ENCODE measurements at places on chromosomes 3 and 15.

DNA sequence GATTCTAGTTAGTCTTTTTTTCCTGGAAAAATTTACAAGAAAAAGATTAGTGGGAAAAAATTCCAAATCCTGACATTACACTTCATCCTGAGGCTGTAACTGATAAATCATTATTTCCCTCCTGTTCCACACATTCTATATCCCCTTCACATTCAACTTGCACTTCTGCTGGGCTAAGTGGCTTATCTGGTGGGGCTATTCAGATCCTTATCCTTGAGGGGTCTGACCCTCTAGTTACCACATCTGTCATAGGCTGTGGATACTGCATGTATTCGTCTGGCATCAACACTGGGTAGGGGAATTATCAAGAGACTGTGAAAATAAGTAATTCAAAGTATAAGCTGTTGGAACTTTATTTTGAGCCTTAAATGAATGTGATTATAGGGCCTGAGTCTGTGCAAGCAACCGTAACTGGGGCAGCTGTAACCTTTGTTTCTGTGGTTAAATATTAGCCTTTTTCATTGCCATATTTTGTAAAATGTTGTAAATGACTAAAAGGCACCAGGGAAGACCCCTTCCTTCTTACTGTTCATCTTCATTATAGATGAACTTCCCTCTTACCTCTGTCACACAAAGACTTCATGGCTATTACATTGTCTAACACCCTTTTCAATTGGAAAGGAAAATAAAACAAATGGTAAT lies 28.0 kb upstream of the TEX9 start:
- DNase-seq: no peak

DNA sequence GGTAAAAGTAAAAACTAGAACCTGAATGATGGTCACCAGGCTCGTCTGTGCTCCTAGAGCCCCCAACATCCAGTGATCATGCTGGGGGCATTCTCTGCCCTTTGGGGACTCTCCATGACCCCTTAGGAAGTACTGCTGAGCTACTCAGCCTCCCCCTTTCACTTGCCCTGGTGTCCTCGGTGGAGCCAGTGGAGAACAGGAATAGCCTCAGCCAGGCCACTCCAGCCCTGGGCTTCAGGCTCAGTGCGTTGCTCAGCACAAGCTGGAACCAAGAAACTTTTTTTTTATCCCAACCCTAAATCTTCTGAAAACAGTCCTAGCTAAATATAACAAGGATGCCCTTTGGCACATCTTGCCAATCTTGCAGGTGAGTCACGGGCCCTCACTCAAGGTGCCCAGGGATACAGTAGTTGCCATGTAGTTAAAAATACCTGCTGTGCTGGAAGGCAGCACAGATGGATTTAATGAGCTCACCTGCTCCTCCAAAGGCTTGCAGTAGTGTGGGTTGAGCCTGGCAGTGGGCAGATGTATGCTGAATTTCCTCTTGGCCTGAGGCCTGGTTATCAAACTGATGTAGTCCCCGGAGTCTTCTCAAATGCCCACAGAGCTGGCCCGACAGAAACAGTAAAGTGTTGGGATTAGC lies 46.9 kb upstream of the TMEM158 start:
- peak; percentile 48 for DNase-seq

- DNase-seq: no peak
These were observed 3.3 kb upstream of the LRTM1 start for GRCh38 chr3:54931182-54931581.

- DNase-seq: no peak
These were observed 107.0 kb downstream of the UBE3A start for GRCh38 chr15:25331860-25332259.

DNA sequence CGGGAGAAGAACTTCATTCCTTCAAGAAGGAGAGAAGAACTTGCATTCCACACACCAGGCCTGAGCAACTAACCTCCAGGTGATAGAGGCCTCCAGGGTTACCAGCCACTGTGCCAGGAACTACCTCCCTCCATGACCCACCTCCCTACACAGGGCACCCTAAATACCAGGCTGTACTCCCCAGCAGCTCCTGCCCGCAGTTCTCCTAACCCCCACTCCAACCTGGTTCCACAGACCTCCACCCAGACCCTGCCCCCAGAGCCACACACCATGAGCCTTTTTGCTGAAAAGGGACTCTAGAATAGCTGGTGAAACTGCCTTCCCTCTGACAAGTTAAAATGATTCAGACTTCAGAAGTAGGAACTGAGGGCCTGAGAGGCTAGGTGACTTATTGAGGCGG lies 8.2 kb downstream of the IGDCC3 start:
- no peak for DNase-seq

- no peak for DNase-seq
These were observed 107.1 kb upstream of the PHLDB2 start for GRCh38 chr3:111751961-111752360.

DNA sequence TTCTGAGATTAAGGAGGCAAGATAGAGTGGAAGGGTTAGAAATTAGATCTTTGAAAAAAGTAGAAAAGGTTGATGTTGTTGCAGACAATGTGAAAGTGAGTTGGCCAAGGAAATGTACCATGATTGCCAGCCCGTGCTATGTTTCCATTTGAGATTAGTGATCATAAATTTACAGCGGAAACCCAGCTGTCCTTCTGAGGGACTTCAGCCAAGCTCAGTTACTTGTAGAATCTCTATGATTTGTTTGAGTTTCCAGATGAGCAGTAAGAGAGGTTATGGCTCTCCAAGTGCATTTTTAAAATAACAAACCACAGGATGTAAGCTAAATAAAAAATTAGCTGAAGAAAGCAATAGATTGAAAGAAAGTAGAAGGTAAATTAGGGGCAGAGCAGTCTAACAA lies 54.2 kb upstream of the RBMS3 start:
- no peak for DNase-seq

GRCh38 chr3:30421266-30421665 lies 185.1 kb upstream of the TGFBR2 start:
- no peak for DNase-seq
